Stomach (tissue), 19 donors: ENCODE measurements at places on chromosomes 1 and 21. TPM values are rescaled to one million over a fixed set of nuclear protein-coding genes. Genes with fewer than 3 reads are reported as not detected.
A peak's percentile ranks its signal among the peaks of the same experiment; 100 is the strongest.

Gene PBX1
- total RNA-seq: 30.3 TPM

Gene TTC34
- 0.58 TPM for total RNA-seq

Gene CASZ1
- total RNA-seq: 66.5 TPM

Gene SMPDL3B
- 73.6 TPM for total RNA-seq

Gene HPDL
- total RNA-seq: not detected

Gene IL19
- not detected for total RNA-seq

Gene RPS6KC1
- total RNA-seq: 3.8 TPM

Gene AIM2
- not detected for total RNA-seq

Gene LHX8
- not detected for total RNA-seq

DNA sequence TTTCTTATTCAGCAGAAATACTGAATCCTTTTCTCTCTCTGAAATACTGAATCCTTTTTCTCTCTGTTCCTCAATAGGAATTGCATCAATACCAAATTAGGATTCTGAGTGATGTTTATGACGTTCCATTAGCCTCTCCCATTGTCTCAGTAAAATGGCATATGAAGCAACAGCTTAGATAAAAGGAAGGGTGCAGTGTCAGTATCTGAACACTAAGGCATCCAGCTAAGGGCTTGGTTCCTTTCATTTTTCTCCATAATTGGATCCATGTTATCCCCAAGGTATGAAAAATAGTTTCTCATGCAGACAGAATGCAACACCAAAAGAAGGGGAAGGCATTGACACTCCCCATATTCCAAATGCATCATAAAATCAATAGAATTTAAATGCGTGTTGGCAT lies 61.5 kb upstream of the RAVER2 start:
- H3K27me3 ChIP-seq: no peaks in the 10 kb centered on the region
- no peak overlapping the region for H3K27ac ChIP-seq
- H3K4me1 ChIP-seq: peaks cover 24% of the 10 kb centered on the region
- H3K36me3 ChIP-seq: peaks cover 64% of the 10 kb centered on the region

- no peaks in the 10 kb centered on the region for H3K27me3 ChIP-seq
- no peak for DNase-seq
- H3K4me1 ChIP-seq: no peaks in the 10 kb centered on the region
- no peak overlapping the region for H3K27ac ChIP-seq
- no peaks in the 10 kb centered on the region for H3K36me3 ChIP-seq
Observed at GRCh38 chr1:211247921-211248320, 11.2 kb upstream of the RCOR3 start.

DNA sequence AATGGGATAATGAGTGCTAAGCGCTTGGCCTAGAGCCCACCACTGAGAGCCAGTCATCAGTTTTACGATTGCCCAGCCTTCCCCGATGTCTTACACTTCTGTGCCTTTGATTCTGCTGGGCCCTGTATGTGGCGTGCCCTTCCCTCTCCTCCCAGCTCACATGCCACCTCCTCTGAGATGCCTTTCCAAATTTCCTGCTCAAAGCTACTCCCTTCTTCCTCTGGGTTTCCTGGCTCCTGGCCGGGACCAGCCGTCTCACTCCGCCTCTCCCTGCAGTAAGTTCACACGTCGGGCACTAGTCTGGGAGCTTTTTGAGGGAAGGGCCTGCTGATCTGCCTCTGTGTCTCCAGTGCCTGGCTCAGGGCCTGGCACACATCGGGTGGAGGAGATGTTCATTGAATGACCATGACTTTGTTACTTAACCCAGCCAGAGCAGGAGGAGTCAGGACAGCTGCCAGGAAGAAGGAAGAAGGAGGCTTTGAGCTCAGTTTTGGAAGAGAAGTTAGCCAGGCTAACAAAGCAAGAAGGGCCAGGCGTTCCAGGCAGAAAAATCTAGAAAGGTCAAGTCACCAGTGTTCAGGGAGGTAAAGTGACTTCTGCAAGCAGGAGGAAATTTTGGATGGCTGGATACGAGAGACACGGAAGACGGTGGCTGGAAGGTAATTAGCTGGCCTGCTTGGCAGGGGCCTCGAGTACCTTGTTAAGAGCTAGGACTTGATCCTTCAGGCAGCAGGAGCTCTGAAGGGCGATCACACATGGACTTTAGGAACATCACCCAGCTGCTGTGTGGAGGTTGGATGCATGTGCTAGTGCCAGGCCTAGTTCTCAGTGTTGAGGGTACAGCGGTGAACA lies 63.6 kb downstream of the EPHB2 start:
- H3K36me3 ChIP-seq: no peaks in the 10 kb centered on the region
- H3K4me1 ChIP-seq: no peaks in the 10 kb centered on the region
- peak; percentile 87 for DNase-seq
- H3K27ac ChIP-seq: no peak overlapping the region
- peaks cover 28% of the 10 kb centered on the region for H3K27me3 ChIP-seq

GRCh38 chr1:156959414-156959813 lies 39.0 kb downstream of the LRRC71 start:
- H3K27me3 ChIP-seq: no peaks in the 10 kb centered on the region
- no peak overlapping the region for H3K27ac ChIP-seq
- H3K36me3 ChIP-seq: peaks cover 98% of the 10 kb centered on the region
- no peak overlapping the region for H3K4me3 ChIP-seq

- no peak overlapping the region for H3K27ac ChIP-seq
- no peaks in the 10 kb centered on the region for H3K36me3 ChIP-seq
- no peak overlapping the region for H3K4me3 ChIP-seq
- no peaks in the 10 kb centered on the region for H3K27me3 ChIP-seq
- no peaks in the 10 kb centered on the region for H3K4me1 ChIP-seq
- DNase-seq: peak; percentile 62
Observed at GRCh38 chr1:40308036-40308727, 8.9 kb downstream of the COL9A2 start.

- no peak overlapping the region for H3K4me3 ChIP-seq
- H3K36me3 ChIP-seq: no peaks in the 10 kb centered on the region
- no peaks in the 10 kb centered on the region for H3K4me1 ChIP-seq
- H3K27me3 ChIP-seq: no peaks in the 10 kb centered on the region
Observed at GRCh38 chr1:95304803-95305202, 70.8 kb downstream of the RWDD3 start.

DNA sequence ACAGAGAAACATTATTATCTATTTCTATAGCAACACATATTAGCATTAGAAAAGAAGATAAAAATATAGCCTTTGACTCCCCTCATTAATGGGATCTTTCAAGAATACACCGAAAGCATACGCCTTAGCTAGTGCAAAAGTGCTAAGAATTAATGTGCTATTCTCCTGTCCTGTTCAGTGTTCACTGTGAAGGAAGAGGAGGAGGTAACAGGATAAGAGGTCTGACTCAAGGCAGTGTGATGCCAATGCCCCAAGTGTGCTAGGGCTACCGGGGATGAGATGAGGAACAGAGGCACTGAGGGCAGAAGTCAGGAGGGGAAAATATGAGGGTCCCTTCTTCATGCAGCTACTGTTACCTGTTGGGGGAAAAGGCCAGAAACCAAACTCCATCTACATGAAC lies 43.5 kb downstream of the USP24 start:
- H3K27ac ChIP-seq: no peak overlapping the region
- peaks cover 45% of the 10 kb centered on the region for H3K36me3 ChIP-seq
- no peak for DNase-seq
- no peaks in the 10 kb centered on the region for H3K4me1 ChIP-seq
- H3K27me3 ChIP-seq: no peaks in the 10 kb centered on the region

DNA sequence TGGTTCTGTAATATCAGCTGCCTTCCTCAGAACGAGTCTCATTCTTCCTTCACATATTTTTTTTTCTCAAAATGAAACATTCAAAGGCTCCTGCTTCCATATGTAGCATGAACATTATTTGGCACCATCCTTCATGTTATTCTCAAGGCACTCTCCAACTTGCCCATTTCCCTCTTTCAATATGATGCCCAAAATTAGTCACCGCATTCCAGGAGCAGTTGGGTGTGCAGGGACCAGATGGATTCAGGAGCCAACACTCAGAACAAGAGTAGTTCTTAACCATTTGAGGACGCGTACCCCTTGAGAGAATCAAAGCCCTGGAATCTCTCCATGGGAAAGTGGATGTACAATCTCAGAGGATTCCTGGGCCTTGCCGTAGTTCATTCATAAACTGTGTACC lies 50.3 kb downstream of the KCNK1 start:
- no peak overlapping the region for H3K4me3 ChIP-seq
- H3K4me1 ChIP-seq: no peaks in the 10 kb centered on the region
- no peak for DNase-seq
- no peak overlapping the region for H3K27ac ChIP-seq
- H3K36me3 ChIP-seq: no peaks in the 10 kb centered on the region
- no peaks in the 10 kb centered on the region for H3K27me3 ChIP-seq

DNA sequence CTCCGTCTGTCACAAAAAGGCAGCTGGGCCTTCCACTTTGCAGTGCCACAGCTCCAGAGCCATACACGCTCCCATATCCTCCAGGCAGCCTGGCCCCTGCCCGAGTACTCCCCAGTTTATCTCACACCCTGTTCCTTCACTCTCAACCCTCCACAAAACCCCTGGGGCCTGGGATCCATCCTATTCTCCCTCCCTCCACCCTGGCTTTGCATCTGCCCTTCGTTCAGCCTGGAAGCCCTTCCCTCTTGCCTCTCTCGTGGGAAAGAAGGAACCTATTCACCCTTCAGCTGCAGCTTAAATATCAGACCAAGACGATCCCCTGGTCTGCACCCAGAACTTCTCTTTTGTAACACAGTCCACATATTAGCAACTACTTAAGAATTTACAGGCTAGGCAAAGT lies 56.7 kb downstream of the CAMK2N1 start:
- no peak overlapping the region for H3K27ac ChIP-seq
- no peaks in the 10 kb centered on the region for H3K36me3 ChIP-seq
- no peaks in the 10 kb centered on the region for H3K27me3 ChIP-seq
- no peak for DNase-seq
- no peaks in the 10 kb centered on the region for H3K4me1 ChIP-seq
- H3K4me3 ChIP-seq: no peak overlapping the region

DNA sequence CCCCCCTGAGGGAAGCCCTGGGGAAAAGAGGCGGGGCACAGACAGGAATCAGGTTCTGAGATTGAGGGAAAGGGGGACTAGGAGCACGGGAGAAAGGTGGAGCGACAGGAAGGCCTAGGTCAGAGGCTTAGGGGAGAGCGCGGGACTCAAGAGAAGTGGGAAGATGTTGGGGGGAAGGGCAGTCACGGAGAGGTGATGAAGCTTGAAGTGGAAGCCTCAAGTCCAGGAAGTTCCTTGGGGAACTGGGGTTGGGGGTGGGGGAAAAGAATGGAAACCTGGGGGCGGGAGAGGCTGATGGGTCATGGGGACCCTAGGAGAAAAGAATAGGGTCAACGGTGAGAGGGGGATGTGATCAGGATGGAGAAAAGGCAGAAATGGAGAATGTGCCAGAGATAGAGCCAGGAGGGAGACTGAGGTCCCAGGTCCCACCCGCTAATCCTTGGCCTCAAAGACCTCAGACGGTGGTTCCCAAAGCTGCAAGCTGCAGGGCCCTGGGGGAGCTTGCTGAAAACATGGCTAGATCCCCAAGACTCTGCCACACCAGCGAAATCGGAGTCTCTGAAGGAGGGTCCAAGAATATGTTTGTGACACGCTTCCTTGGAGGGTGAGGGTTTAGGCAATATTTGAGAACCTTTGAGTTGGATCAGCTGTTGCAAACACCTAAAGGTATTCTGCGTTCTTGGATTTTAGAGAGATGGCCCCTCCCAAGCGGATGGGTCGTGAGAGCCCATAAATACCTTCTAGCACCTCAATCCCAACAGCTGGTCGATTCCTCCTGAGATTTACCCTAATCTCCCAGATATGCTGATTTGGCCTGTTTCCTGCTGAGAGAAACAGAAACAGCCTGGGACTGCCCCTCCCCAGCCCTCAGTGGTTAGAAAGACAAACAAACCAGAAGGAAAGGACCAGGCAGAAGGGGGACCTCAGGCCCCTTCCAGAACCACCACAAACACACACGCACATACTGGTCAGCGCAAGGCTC lies 3.6 kb downstream of the C1orf232 start:
- H3K4me3 ChIP-seq: no peak overlapping the region
- H3K36me3 ChIP-seq: no peaks in the 10 kb centered on the region
- DNase-seq: no peak
